NAMALWA (cell line): ENCODE measurements at places on chromosomes 4 and X.

DNA sequence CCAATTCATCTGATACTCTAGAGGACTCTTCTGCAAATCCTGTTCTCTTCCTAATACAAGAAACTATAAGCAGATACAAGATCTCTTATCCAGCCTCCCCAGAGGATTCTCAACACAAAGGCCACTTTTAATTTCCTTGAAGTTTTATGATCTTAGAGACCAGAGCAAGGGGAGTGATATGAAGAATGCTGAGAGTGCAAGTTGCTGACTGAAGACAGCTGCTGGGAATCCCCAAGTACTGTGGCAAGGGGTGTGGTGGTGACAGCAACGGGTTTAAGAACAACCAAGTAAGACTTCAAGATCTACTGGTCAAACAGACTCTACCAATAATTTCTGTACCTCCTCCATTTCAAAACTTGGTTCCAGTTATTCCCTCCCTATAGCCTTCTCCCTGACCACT, 7.0 kb downstream of the AMMECR1 start:
- DNase-seq = peak; percentile 43

DNA sequence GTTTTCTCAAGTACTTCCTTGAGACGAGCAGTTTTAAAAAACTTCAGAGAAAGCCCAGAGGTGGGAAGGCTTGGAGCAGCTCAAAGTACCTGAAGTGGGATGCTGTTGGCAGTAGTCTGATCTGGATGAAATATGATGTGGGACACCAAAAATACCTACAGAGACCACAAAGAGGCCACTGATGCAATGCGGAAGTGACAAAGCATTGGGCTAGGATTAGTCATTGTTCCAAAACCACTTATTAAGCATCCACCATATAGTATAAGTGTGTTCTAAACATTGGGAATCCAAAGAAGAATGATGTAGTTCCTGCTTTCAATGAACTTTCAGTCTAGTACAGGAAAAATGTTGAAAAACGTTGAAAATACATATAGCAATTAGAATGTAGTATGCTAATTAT, 386.1 kb upstream of the CNKSR2 start:
- no peak for DNase-seq

- DNase-seq = no peak
Measured at GRCh38 chr4:5526080-5526846, 182.1 kb downstream of the EVC2 start.

- no peak for DNase-seq
Measured at GRCh38 chrX:140480765-140481164, 24.1 kb downstream of the SOX3 start.

- no peak for DNase-seq
Measured at GRCh38 chr4:43008793-43009192, 116.3 kb downstream of the GRXCR1 start.

DNA sequence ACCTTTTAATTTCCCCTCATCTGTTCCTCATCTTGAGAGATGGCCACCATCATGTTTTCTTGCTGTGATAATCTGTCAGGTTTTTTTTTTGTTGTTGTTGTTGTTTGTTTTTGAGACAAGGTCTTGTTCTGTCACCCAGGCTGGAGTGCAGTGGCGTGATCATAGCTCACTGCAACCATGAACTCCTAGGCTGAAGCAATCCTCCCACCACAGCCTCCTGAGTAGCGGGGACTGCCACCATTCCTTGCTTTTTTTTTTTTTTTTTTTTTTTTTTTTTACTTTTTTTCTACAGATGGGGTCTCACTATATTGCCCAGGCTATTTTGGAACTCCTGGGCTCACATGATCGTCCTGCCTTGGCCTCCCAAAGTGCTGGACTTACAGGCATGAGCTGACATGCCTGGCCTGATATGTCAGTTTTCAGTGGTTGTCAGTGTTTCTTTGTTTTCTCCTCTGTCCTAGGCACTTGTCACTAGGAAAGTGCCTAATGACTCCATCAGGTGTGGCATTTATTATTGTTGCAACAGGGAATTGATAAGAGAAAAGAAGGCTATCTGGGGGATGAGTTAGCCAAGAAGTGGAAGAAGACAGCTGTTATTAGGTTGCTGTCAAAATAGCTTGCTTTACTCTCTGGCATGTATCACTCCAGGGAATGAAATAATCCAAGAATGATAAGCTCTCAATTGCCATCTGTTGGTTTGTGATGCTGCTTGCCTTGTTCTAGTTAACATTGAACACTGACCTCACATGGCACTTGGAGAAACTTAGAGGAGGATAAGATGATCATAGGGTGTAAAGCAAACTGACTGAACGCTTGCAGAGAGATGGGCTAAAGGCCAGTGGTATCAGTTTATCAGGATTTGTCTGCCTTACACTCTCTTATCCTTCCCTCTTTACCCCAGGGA, 41.7 kb downstream of the TMEM164 start:
- no peak for DNase-seq

- peak; percentile 77 for DNase-seq
Measured at GRCh38 chr4:112296949-112297880, at the start of gene ALPK1. Gene ALPK1 (plus strand): TSS chr4:112297369.

GRCh38 chr4:23966725-23967124, 76.9 kb upstream of the PPARGC1A start:
- DNase-seq = peak; percentile 15

- no peak for DNase-seq
Measured at GRCh38 chrX:64204252-64204651, 1.3 kb downstream of the AMER1 start.

DNA sequence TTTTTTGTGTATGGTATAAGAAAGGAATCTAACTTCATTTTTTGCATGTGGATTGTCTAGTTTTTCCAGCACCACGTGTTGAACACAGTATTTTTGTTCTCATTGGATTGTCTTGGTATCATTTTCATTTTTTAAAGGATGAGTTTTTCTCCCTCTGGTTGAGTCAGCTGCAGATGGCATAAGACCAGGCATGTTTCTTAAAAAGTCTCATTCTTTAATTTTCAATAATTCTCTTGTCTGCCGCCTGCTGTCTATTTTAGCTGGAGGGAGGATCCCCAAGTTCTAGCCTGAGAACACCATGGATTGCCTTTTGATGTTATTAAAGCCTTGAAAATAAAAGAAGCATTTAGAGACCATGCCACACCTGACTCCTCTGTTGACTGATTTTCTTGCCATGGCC, 263.8 kb downstream of the ARHGAP24 start:
- no peak for DNase-seq

DNA sequence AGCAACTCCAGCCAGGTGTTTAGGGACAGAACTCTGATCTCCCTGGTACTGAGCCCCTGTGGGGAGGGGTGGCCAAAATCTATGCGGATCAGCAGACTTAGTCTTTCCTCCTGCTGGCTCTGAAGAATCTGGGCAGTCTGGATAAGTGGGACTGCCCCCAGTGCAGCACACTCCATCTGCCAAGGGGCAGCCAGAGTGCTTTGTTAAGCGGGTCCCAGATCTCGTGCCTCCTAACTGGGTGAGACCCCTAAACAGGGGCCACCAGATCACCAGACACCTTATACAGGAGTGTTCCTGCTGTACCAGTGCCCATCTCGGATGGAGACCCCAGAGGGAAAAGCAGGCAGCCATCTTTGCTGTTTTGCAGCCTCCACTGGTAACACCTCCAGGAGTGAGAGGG, 81.5 kb upstream of the IL13RA2 start:
- no peak for DNase-seq

GRCh38 chr4:184462724-184463123, 11.6 kb downstream of the IRF2 start:
- DNase-seq = no peak

DNA sequence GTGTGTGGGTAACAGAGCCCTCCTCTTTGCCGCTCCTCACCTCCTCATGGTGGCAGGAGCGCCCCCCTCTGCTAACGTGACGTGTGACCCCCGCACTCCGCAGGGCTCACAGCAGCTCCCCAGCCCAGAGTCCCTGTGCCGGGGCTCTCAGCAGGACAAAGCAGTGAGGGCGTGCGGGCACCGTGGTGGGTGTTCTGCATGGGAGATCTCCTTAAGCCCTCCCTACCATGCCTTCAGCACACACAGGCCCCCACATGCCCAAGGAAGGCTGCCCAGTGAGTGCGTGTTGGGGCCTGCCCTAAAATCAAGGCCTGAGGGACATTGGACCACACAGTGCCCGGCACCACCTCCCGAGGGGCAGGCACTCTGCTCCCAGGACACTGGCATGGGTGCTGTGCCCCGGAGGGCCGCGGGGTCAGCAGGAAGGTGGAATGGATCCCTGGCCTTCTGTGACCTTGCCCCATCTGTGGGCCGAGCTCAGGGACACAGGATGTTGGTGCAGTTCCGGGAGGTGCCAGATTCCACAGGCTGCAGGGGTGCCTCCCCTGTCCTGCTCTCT, 10.1 kb downstream of the PSAPL1 start:
- DNase-seq = no peak

DNA sequence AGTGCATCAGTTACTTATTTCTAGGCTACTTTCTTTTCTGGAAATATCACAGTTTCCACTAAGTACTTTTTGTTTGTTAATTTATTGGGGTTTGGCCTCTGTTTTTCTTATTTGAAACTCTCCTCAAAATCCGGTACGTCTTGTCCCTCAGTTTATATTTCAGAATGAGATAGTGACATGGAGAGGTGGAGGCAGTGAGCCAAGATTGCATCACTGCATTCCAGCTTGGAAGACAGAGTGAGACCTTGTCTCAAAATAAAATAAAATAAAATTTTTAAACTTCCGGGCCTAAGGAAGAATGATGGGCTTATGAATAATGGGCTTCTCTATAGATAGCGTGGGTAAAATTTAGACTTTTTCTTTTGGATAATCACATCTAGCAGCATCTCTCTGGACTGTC, 567.8 kb downstream of the TRIML1 start:
- DNase-seq = no peak
